ENCODE measurements at places on chromosomes 1 and 21.

DNA sequence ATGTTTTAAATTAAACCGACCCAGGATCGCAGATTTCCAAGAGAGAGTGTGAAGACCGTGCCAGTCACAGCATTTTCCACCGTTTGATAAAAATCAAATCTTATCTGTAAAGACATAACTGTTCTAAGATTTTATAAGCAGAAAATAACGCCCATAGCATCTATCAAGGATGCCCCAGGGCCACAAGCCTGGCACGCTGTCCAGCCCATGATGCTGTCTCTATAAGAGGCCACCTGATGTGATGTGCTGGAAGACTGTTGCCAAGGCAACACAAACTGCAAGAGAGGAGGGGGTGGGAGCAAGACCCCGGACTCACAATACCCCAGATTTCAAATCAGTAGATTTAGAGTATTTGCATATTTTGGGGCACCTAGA lies 116.5 kb downstream of the DSCAM start:
- no peak for DNase-seq

GRCh38 chr21:8989721-8990325 lies 1531.6 kb upstream of the TPTE start:
- no peak for DNase-seq

DNA sequence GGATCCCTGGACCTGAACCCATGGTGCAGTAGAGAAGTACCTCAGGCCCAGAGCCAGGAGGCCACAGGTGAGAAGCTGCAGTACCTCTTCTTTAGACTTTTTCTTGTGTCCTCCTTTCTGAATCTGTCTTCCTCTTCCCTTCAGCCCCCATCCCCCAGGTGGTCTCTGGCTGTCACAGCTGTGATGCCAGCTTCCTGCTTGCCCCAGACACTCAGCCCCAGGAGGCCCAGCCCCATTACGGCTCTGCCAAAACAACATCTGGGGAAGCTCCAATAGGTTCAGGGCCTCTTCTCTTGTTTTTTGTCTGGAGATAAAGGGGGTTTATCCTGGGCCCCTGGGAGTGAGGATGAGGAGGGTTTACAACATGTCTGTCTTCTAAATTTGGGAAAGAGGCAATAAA lies 9.5 kb upstream of the BTG2 start:
- DNase-seq, result no peak

DNA sequence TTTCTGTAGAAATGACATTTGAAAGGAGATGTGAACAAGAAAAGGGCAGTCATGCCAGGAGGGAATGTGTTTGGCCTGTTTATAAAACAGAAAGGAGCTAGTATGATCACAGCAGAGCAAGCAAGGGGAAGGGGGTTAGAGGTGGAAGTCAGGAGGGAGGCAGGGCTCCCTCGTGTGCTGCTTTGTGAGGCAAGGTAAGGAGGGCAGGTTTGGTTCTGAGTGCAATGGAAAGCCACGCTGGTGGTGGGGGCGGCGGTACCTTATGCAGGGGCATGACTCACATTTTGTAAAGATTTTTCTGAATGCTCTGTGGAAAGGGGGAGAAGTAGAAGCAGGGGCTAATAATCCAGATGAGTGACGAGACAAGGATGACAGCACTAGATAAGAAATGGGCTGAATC lies 197.5 kb upstream of the C8B start:
- no peak for DNase-seq

DNA sequence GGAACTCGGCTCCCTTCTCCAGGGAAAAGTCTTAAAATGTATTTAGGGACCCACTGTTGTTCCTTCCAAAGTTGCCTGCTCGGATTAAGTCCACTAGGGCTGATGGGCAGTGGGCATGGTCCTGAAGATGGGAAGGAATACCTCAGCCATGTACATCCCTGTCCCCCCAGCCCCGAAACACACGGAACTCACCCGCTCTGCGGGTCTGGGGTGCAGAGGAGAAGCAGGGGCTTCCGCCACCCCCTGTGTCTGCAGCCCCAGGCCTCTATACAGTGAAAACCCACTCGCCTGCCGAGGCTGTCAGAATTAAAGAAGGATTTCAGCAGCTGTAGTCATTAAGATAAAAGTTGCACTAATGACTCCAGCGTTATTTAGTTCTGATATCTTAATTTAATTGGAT lies 212.6 kb upstream of the VAMP3 start:
- no peak for DNase-seq

DNA sequence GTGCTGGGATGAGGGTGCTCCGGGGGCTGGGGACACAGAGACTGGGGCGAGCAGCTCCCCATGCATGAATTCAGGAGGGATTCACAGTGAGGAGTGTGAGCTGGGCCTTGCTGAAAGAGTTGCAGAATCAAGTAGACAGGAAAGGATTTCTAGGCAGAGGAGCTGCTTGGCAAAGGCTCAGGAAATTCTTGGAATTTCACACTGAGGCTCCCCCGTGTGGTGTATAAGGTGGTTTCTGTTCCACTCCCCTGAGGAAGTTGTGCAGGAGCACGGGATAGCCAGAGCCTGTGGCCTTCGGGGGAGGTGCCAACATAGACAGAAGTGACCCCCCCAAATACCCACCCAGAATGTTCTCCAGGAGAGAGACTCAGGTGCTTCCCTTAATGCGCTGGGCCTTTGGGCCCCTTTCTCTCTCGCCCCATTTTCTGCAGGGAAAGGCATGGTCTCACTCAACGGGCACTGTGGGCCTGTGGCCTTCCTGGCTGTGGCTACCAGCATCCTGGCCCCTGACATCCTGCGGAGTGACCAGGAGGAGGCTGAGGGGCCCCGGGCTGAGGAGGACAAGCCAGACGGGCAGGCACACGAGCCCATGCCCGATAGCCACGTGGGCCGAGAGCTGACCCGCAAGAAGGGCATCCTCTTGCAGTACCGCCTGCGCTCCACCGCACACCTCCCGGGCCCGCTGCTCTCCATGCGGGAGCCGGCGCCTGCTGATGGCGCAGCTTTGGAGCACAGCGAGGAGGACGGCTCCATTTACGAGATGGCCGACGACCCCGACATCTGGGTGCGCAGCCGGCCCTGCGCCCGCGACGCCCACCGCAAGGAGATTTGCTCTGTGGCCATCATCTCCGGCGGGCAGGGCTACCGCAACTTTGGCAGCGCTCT lies 58.5 kb upstream of the ACTL8 start:
- no peak for DNase-seq

DNA sequence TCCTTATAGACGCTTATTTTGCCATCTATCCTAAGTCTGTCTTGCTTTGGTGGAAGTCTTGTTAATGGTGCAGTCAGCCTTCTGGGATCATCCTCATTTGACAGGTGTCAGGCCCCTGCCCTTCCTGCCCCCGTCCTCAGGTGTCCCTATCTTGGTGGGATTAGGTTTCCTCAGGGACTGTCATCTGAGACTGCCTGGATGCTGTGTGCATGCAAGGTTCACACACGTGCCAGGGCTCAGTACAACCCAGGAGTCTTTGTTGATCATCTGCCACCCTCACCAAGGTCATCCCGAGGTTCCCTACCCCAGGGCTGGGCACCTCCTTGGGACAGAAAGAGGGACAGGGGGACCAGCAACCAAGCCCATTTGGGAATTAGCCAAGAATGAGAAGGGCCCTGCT lies 18.0 kb downstream of the PADI2 start:
- DNase-seq, result no peak

DNA sequence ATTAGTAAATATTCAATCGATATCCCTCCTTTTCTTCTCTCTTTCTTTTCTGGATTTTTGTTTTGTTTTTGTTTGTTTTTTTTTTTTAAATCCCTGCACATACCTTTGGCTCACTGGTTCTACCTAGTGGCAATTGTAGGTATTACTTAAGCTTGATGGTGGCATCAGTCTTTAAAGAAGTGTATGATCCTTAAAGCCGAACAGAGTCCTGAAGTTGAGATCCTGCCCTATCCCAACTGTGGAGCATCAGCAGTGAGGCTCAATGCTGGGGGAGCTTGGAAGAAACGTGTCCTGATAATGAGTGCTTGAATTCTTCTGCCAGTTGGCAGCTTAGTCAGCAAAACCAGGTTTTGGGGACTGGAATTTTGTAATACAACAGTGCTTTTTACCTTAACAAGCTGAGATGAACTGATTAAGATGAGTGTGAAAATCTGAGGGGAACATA lies 60.8 kb downstream of the FASLG start:
- DNase-seq, result peak; percentile 69
